ENCODE measurements at places on chromosomes 7 and 10.

DNA sequence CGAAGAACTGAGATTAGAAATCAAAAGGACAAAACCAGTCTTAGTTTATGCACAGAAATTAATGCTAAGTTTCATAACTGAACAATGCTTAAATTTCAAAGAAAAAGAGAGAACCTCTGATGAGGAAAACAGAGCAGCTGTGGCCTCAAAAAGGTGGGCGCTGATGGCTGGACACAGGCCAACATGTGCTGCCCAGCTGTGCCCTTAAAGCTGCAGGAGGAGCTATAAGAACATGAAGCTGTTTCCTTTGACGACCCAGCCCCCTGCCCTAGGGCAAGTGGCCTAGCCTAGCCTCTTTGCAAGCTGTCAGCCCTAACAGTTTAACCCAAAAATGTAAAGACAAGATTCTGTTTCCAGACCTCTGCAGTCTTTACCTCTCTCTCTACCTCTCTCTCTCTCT lies 107.7 kb downstream of the GRID1 start:
- DNase-seq, result no peak

DNA sequence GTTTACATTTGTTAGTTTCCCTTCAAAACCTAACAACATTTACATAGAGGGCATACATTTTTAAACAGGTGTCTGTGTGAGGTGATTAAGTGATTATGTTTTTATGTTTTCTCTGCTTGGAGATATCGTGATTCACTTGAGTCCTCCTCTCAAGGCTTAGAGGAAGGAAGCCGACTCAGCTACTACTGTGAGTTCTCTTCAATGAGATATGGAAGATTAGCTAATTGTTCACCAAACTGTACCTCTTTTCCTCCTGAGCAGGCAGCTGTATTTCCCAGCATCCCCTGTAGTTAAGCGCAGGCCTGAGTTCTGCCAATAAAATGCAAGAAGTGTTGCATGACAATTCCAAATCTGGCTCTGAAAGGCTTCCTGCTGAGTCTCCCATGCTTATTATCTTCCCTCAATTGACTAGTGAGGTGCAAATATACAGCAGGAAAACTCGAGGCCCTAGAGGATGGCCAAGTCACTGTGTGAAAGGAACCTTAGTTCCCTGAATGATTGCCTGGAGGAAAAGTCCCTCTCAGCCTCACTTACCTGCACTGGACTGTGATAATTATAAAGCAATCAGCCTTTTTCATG lies 528.7 kb downstream of the GRM8 start:
- DNase-seq, result no peak

- DNase-seq, result no peak
Measured at GRCh38 chr10:30990971-30991646, 40.6 kb downstream of the ZNF438 start.

DNA sequence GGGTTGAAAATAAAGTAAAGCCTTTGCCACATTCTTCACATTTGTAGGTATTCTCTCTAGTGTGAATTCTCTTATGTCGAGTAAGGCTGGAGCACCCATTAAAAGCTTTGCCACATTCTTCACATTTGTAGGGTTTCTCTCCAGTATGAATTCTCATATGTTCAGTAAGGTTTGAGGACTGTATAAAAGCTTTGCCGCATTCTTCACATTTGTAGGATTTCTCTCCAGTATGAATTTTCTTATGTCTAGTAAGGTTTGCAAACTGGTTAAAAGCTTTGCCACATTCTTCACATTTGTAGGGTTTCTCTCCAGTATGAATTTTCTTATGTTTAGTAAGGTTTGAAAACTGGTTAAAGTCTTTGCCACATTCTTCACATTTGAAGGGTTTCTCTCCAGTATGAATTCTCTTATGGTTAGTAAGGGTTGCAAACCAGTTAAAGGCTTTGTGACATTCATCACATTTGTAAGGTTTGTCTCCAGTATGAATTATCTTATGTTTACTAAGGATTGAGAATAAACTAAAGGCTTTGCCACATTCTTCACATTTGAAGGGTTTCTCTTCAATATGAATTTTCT lies 41.4 kb downstream of the ZNF680 start:
- no peak for DNase-seq

DNA sequence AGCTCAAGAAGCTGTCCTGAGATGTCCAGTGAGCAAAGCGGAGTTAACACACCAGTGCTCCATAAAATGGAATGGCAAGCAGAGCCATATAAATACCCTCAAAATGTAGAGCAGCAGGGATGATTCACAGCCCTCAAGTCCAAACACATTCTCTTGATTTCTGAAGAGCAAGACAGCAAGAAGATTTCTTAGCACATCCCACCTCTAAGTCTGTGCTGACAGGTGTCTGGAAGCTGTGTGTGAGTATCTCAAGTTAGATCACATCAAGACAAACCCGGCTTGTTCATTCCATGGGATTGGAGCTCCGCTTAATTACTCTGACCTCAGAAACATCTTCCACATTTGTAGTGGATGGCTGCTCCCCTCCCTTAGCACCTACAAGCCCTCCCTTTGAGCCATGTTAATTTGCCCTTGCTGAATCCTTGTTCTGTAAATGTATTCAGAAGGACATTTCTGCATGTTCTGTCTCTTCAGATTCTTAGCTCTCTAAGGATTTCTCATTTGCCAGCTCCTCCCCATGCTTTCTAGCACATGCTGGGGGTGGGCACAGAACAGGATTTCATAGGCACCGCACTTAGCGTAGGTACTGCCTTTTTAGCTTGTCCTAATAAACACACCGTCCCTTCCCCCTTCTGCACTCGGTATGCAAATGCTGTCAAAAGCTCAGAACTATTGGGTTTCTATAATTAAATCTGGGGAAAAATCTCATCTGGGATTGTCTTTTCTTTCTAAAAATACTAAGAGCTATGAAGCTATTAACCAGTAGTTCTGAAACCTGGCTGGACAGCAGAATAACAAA lies 112.7 kb downstream of the CPXM2 start:
- no peak for DNase-seq

DNA sequence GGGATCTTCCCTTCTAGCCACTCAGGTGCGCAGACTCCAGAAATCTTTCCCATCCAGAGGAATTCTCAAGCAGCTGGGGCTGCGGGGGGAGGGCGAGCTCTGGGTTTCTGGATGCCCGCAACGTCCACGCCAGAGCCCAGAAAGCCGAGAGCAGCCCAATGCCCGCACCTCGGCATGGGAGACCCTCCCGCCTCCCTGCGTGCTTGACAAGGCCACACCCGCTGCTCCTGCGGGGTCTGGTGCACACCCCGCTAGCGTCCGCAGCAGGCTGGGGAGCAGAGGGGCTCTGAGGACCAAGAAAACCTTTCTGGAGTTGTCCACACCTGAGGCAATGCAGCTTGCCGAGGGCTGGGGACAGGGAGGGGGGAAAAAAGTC lies 66.2 kb downstream of the SLC29A4 start:
- DNase-seq, result no peak

- DNase-seq, result no peak
Measured at GRCh38 chr10:72087969-72088888, at the start of gene SPOCK2. TSS of gene SPOCK2 (minus strand) at chr10:72088551. CDS start at chr10:72088328, 223 bp downstream.

DNA sequence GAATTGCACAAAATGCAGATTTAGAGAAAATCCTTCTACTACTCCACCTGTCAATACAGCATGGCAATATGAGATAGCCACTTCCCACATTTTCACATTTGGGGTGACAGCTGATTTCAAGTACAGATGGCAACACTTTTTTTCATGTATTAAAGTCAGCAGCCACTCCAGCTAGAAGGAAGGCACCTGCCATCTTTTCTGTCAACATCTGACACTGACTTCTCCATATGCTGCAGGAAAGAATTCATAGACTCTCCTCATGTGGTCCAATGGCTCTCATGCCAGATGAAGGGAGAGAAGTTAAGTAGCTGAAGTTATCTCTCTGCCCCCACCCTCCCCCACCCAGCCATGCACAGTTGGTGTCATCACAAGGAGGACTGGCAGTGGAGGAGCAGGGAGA lies 912.0 kb downstream of the SORCS1 start:
- no peak for DNase-seq

Measured in colonic mucosa (tissue), 4 donors.